ENCODE measurements at places on chromosomes 12 and 14.

DNA sequence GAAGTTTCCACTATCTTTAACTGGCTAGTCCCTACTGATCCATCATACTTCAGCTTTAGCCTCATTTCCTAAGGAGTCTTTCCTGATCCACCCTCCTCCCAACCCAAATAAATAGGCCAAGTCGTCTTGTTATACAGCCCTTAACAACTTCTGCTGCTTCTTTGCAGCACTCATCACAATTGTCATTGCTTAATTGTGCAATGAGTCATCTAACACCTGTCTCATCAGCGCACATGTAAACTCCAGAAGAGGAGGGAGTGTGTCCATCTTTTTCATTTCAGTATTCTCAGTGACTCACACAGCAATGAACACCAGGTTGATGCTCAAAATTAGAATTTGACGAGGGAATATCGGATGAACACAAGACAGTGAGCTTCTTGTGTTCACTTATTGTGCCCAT lies 87.3 kb downstream of the SUDS3 start:
- no peak for DNase-seq

GRCh38 chr12:47356129-47356700 lies 276.5 kb upstream of the AMIGO2 start:
- DNase-seq: no peak

- DNase-seq: peak; percentile 72
These were observed 30.3 kb upstream of the SMOC1 start for GRCh38 chr14:69848903-69849391.

GRCh38 chr12:19483727-19484126 lies 44.4 kb downstream of the AEBP2 start:
- no peak for DNase-seq

DNA sequence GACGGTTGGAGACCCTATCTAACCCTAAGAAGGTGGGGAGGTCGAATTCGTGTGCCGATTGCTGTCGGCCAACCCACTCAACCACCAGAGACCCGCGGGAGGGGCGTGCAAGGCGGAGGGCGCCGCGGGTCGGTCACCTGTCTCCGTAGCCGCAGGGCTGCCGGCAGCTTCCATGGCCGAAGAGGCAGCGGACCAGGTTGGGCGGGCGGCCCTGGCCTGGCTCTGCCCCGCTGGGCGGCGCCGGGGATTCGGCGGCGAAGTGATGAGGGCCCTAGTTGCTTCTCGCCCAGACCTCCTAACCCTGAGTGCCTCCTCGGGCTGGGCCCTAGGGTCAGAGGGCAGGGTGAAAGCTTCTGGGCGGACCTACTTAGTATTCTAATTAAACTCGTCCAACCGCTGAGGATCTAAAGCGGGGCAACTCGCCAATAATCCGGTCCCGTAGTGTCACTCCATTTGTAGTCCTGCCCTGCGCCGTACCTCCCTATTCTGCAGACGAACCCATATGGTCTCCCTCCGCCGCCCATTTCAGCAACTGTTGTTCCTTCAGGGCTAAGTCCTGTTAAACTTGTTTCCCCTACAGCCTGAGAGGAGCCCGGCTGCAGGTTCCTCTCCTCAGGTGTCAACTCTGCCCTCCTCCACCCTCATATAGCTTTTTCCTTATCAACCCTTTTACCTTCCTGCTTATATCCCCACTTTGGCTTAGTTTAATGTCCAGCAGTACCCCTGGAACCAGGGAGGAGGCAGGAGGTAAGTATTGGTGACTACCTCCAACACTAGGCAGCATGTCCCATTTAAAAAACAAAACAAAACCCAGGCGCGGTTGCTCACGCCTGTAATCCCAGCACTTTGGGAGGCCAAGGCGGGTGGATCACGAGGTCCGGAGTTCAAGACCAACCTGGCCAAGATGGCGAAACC lies at the start of gene PYM1:
PYM1 (minus strand) TSS at position 307 of the 915 bp plus-strand sequence; CDS start at position 174, 133 bp downstream.
- no peak for DNase-seq

DNA sequence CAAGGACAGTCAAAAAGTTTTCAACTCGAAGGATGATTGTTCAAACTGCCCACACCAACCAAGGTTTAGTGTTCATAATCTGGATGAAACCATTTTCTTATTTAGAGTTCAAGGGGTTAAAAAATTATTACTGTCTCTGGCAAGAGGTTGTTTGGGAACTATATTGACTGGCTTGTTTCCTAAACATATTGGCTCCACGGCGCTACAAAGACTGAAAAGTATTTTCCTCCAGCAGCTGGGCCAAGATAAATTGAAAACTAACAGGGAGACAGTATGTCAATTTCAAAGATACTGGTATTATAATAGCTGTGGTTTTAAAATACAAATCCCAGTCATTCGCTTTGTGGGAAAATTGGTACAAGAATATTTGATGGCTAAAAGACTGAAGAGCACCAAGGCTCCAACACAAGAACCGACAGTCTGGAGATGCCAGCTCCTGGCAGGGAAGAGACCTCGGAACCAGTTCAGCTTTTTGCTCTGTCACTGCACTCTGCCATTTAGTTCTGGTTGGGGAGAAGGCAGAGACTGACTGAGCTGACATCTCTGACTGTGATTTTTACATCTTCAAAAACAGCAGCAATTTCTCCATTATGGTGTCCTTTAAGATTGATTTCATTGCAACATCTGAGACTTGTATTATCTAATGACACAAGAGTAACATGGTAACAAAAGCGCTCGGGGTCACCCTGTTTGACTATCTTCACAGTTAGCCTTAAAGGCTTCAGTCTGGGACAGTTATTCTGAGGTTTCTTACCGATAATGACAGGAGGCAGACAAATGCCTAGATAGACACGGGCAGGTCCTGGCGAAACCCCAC lies 62.0 kb downstream of the ST8SIA1 start:
- no peak for DNase-seq

DNA sequence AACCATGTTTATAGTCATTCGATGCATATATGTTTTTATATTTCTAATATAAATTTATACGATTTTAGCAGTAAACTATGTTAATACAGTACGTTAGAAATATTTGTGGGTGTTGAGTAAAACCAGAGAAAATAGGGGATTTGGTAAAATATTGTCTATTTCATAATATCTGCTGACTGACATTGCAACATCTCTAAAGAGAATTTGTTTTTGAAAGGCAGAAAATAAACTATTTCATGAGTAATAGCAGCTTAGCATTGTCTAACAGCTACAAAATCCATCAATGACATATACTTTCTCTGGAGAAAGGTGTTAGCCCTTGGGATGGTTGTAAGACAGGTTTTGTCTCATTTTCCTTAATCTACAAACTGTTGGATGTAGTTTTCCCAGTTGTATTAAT lies 144.9 kb downstream of the PDE3A start:
- no peak for DNase-seq

DNA sequence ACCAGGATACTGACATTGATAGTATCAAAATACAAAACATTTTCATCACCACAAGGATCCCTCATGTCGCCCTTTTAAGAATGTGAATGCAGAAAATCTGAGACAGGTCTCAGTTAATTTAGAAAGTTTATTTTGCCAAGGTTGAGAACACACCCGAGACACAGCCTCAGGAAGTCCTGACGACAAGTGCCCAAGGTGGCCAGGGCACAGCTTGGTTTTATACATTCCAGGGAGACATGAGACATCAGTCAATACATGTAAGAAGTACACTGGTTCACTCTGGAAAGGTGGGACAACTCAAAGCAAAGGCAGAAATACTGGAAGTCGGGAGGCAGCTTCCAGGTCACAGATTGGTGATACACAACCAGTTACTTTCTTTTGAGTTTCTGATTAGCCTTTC lies 235.2 kb upstream of the KRR1 start:
- DNase-seq: no peak

DNA sequence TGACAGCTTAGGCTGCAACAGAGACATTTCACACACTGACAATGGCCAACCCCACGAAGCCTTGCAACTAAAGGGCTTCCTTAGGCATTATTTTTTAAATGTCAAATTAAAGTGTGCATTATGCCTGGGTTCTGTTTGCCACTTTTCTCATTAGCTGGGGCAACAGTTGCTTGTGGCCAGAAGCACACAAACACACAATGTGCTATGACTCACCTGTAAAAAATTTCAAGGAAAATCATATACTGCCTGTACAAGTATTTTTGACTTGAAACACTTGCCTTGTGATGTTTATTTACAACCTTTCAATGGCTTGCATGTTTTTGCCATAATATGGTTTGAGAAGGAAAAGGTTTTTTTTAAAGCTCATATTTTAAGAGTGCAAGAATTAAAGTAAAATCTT lies 1.9 kb downstream of the NTN4 start:
- DNase-seq: no peak

GRCh38 chr14:69863083-69863482 lies 16.1 kb upstream of the SMOC1 start:
- DNase-seq: no peak

GRCh38 chr12:99267038-99267437 lies 380.5 kb upstream of the GARIN6 start:
- no peak for DNase-seq

GRCh38 chr12:90102957-90103652 lies 394.5 kb upstream of the ATP2B1 start:
- no peak for DNase-seq

DNA sequence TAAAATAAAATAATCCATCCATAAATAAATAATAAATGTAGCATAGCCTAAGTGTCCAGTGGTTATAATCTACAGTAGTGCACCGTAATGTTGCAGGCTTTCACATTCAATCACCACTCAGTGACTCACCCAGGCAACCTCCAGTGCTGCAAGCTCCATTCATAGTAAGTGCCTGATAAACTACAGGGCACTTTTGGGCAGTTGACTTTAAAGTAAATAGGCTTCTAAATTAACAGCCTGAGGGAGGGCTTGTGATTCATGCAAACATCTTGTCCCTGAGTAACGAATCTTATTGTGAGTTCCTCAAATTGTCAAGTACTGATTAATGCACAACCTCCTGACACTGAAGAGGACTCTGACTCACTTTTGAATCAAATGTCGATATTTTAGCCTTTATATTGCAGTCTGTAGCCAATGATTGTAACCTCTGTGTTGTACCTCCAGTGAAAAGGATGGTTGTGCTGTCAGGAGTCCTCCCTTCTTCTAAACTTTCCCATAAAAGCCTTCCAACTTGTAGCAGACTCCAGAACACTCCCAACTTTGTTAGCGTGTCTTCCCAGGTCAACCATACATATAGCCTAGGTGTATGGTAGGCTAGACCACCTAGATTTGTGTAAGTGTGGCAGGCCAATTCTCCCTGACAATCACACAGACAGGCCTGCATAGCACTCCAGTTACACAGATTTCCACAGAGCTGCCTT lies 55.0 kb upstream of the BICD1 start:
- DNase-seq: no peak

- DNase-seq: no peak
These were observed 37.4 kb downstream of the NOC4L start for GRCh38 chr12:132181570-132182200.

GRCh38 chr12:49716553-49716952 lies 9.3 kb upstream of the FMNL3 start:
- no peak for DNase-seq

DNA sequence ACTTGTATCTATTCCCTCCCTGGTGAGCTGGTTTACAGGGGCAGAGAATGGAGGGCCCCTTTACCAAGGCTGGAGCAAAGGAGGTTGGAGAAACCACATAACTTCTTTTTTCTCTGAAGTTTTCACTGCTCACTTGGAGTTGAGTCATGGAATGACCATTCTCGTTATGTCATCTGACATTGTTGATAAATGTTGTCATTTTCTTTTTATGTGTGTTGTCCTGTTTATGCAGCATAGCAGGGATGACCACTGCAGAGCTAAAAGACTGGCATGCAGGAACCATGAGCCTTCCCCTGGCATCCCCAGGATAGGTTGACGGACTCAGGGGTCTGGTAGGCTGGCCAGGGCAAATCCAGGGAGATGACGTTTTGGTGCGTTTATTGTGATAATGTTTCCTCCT lies 256.8 kb upstream of the DDHD1 start:
- no peak for DNase-seq

- DNase-seq: no peak
These were observed 82.4 kb upstream of the SLC38A2 start for GRCh38 chr12:46454981-46455380.

DNA sequence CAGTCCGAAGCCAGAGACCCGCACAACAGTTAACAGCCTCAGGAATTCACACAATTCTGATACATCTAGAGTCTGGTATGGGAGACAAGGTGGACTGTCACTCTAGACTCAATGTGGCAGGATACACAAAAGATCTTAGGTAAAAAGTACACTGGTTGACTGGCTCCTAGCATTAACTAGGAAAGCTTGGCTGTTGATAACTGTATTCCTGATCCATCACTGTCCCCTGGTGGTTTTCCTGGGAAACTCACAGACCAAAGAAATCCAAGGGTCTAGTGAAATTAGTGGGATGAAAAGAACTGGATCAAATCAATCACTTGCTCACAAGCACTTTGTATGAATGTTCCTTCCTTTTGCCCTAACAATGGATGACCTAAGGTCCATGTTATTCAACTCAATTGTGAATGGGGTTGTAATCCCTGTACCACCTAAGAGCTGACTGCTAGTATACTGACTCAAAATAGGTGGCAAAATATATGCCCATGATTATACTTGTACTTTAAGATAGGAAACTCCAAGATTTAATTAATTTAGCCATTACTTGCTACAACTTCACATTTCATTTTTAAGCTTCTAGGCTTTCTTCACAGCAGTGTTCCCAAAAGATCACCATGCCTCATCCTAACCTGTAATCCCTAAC lies 14.0 kb downstream of the NPC2 start:
- no peak for DNase-seq

DNA sequence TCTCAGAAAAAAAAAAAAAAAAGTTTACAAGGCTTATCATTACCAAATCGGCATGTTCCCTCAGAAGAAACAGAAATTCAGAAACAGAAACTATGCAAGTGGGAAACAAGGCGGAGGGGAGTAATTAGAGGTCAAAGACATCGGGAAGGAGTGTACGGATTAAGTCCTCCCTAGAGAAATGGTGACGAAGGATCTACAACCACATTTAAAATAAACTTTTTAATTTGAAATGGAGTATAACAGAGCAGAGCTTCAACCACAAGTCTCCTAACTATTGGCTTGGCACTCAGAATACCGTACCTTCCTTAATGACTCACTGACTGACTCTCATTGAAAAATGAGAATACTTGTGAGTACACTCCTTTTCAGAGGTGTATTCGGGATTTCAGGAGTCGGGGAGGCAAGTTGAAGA lies 908 bp downstream of the ENTPD5 start:
- no peak for DNase-seq

GRCh38 chr12:6934110-6934509 lies 6.4 kb downstream of the ATN1 start:
- no peak for DNase-seq

- no peak for DNase-seq
These were observed 20.5 kb downstream of the TMEM116 start for GRCh38 chr12:111992464-111992863.

DNA sequence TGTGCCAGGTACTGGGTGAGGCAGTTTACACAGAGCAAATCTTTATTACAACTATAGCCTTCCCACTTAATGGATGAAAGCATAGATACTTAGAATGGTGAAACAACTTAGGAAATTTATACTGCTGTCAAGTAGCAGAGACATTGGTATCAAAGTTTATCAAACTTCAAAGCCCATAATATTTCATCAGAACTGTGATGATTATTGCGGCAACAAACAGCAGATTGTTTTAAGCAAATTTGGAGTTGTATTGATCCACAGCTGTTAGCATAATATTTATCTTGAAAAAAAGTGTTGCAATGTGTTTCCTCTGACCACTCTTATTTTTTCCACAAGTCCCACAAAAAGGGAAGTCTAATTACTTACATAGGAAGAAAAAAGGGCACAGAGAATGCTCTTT lies 2.0 kb upstream of the SLCO1B3 start:
- DNase-seq: no peak

GRCh38 chr14:98175436-98175835 lies 1096.6 kb downstream of the BCL11B start:
- DNase-seq: no peak

Measured in NCI-H1417 treated with DMSO at 0.1 percent for 48 hours (cell line).